Muscle of back (tissue), 13 donors: ENCODE measurements at places on chromosomes 11 and 22. TPM values are rescaled to one million over a fixed set of nuclear protein-coding genes. Genes with fewer than 3 reads are reported as not detected.

DNA sequence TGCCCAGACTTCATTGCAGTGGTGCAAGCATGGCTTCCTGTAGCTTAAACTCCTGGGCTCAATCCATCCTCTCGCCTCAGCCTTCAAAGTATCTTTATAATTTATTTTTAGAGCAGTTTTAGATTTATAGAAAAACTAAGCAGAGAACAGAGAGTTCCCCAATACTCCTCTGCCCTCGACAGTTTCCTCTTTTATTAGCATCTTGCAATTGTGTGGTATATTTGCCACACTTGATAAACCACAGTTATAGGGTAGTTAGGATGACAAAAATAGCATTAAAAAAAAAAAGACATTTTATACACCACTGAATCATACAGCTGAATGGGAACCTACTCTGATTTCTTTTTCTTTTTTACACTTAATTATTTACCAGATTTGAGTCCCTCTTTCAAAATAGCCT, 31.2 kb downstream of the MS4A2 start:
- no peak for DNase-seq

DNA sequence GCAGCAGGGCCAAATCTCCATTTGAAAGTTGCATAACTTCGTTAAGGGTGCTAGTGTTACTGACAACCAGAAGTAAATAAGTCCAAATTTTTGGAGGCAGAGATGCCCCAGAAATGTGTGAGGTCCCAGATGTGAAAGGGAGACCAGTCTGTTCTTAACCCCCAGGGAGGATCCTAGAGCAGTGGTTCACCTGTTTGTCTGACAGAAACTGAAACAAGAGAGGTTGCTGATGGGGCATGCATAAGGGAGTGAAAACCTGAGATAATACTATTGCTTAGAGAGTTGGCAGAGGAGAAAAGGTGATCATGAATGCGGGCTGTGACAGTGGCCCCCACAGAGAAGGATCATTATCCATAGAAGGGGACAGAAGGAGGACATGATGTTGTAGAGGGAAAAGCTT, 3.8 kb downstream of the CBLIF start:
- no peak for DNase-seq

DNA sequence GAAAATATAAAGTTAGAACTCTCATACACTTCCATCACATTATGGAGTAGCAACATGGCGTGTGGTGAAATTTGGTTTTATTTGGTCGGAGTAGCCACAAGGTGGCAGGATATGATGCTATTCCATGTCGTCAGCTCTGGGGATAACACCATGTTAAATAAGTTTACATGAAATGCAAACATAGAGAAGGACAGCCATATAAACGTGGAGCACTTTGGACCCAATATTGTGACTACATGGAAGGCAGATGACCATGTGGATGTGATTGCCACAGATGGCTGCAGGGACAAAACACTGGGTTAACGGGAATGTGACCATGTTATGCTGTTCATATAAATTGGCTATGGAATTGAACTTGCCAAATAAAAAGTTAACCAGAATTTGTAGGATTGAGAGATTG, 21.0 kb downstream of the OR5M11 start:
- no peak for DNase-seq

DNA sequence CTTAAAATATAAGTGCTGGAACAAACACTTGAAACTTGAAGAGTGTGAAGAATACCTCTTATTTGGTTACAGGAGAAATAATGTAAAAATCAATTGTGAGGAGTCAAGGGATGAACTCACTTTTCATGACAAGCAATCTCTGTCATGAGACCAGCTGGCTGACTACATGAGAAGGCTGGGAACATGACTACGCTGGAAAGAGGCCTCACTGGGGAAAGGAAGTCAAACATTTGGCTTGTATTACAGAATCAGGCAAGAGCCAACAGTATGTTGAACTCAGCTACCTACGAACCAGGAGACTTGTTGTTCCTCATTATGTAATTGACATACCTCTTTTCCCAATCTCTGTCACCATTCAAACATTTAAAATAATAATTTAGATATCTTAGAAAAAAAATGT, 14.4 kb downstream of the DCDC1 start:
- no peak for DNase-seq

DNA sequence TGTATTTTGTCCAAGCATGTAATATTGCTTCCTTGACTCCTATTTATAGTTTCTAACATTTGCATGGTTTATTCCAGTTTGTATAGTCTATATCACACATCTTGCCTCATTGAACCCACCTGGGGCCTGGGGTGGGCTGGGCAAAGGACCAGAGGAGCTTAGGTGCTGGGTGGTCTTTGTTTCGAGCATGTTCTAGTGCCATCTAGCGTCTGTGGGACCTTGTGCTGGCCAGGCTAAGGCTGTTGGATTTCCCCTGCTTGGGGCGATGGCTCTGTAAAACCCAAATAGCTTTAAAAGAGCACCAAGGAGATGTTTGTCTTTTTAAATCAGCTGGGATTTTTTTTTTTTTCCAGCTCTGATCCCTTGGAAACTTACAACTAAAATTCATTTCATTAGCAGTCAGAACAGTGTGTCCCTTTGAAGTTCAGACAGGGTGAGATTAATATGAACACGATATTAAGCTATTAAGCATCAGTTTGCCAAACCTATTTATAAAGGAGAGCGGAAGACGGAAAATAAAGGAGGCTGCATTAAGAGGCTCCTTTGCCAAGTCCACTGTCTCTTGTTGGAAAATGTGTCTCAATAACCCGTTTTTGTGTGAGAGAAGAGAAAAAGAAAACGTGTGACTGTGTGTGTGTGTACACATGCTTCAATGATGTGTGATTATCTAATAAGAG, 157.4 kb downstream of the COMMD9 start:
- no peak for DNase-seq

DNA sequence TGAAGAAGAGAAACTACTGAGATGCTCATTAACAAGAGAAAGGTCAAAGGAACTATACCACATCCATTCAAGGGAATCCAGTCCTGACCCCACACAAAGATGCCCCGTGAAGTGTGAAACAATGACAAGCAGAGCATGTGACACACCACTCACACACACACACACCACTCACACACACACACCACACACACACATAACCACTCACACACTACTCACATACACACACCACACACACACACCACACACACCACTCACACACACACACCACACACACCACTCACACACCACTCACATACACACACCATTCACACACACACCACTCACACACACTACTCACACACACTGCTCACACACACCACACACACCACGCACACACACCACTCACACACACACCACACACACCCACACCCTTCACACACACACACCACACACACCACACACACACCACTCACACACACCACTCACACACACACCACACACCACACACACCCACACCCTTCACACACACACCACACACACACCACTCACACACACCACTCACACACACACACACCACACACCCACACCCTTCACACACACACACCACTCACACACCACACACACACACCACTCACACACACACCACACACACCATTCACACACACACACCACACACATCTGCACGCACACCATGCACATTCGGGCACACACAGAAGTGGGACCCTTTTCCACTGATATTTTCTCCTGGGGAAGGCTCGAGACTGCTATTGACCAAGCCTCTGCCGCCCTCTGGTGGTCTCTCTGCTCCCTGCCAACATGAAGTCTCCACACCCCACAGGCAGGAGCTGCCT, 32.0 kb upstream of the COMT start:
- DNase-seq, result peak; percentile 90

DNA sequence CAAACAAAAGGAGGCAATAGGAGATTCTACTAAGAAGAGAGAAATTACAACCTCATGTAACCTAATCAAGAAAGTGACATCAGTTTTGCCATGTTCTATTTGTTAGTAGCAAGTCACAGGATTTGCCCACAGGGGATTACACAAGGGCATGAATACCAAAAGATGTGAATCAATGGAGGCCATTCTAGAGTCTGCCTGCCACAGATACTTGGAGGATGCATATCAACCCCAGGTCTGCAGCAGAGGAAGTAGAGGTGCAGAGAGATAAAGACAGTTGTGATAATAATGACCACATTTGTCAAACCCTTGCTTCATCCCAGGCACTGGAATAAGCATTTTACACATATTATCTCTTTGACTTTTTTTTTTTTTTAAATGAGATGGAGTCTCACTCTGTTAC, 2.4 kb upstream of the ASCC2 start:
- DNase-seq, result no peak

DNA sequence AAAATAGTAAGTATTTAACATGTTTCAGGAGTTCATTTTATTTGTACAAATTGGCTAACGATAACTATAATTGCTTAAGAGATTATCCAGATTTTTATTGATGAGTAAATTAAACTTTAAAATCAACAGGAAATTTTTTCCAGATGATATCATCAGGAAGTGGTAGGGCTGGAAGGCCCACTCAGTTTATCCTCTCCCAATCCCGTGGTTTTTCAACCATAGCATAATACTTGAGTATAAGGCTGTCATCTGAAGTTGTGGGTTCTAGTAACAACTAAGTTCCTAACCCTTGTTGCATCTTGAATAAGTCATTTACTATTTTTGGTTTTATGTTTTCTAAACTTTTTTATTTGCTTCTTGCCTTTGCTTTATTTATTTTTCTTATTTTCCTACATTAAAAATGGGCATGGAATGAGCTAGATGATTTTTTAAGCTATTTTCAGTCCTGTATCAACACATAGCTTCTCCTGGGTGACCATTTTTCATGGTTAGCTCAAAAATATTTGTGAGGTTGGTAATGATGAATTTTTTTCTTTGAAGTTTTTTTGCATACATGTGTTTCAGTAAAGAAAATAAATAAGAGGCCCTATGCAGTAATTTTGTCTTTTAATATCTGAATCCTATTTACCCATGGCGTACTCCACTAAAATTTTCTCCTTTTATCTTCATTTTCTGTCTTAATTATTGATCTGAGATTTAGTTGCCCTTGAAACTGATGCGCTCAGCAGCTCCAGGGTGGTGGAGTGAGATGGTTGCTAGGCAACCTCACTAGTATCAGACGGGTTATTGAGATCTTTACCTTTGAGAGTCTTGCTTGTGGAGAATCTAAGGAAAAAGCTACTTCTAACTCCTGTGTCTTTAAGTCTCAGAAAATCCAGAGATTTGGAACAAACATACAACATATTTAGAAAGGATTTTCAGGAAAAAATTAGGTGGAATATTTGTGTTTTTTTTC, 452.0 kb upstream of the CCDC179 start:
- no peak for DNase-seq

Gene APOA1
- polyA plus RNA-seq, result 0.74 TPM

Gene IGF2
- 4,116 TPM for polyA plus RNA-seq

Gene OR6A2
- not detected for polyA plus RNA-seq
